ENCODE measurements at places on chromosomes 3 and 15.
A peak's percentile ranks its signal among the peaks of the same experiment; 100 is the strongest.

- DNase-seq: peak; percentile 45
These were observed 1.3 kb upstream of the RFX7 start for GRCh38 chr15:56244811-56245576.

DNA sequence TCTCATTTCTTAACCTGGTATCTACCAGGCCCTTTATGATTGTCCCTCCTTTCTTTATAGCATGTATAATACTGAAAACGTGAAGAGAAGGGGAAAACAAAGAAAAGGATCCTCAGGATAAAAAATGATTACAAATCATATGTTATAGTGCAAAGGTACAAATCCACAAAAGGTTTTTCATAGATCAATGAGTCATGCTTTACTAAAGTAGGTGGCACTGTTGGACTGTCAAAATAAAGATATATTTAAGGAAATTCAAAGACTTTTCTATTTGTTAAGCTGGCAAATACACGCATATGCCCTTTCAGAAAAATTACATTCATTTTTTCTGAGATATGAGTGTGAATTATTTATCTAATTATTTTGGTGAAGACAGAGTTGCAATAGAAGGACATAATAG is 151.6 kb downstream of the CADM2 start:
- no peak for DNase-seq

- DNase-seq: no peak
These were observed 3.5 kb downstream of the SLTM start for GRCh38 chr15:58929891-58930416.

GRCh38 chr3:70086336-70086735 is 86.8 kb downstream of the SAMMSON start:
- DNase-seq: no peak

Measured in transverse colon (tissue), 4 donors.